ENCODE measurements at places on chromosomes 2 and 18.

GRCh38 chr2:68809324-68810240, 61.6 kb downstream of the BMP10 start:
- DNase-seq, result no peak

DNA sequence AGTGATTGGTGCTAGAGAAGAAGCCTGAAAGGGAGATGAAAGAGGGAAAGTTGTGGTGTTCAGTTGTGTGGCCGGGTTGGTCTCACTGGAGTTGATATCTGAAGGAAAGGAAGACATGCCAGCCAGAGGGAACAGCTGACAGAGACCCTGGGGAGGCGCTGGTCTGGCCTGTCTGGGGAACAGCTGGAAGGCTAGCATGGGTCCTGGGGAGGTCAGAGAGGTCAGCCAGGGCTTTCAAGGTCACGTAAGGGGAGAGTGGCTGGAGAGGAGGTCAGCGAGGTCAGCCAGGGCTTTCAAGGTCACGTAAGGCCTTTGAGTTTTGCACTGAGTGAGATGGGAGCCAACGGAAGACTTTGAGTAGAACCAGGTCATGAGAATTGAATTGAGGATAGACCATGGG, 11.0 kb downstream of the DYSF start:
- no peak for DNase-seq

GRCh38 chr2:204871231-204871953, 326.1 kb downstream of the PARD3B start:
- DNase-seq, result peak; percentile 66

DNA sequence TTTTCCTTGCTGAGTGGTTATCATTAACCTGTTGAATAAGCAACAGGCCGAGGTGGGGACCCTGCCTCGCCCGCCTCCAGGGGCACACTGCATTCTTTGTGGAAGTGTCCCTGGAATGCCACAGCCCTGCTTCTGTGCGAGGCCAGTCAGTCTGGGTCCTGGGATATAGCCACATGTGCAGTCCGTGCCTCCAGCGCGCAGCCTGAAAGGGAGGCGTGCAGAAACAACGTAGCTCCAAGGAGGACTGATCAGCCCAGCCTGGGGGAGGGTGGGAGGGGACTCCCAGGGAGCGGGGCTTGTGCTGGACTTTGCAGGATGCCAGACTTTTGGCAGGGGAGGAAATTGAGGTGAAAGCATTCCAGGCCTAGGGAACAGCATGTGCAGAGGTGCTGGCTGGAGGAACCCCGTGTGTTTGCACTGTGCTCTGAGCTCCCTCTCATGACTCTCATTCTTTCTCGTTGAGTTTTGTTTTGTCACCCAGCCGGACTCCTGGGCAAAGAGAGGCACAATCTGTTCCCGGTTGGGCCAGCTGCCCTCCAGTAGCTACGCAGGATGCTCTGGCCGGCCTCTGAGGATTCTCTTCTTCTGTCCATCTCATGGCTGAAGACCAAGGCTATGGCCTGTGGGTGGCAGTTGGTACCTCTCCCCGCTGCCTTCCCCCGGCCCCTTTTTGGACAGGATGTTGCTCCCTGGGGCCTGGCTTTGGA, 39.7 kb downstream of the HPCAL1 start:
- no peak for DNase-seq

DNA sequence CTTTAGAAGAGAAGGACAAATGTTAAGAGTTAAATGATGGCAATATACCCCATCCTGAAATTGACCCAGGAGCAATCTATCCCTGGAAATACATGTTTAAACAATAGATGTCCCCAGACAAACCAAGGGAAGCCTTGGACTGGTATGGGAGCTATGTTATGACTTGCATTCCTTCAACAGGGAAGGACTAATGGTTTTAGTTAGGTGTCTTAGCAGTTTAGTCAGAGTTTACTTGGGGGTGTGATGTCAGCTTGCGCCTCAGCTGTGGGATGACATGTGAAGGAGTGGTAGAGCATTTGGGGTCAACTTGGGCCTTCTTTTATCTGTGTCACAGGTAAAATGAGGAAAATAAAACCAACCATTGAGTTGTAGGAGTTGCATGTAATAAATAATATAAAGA, 36.8 kb downstream of the SPC25 start:
- no peak for DNase-seq

DNA sequence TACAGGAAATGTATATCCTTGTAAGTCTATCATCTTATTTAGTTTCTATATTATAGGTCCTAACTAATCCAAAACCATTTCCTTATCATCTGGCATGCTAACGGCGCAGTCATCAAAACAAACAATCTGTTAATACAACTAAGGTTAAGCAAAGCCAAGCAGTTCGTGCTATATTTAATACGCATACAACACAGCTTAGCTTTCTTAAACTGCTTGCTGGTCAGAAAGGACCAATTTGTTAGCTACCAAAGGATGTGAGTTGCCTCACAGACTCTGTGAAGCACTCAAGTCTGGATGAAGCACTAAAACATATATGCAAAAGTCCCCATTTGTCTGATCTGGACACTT, 67.0 kb downstream of the ZEB2 start:
- no peak for DNase-seq

- DNase-seq, result no peak
These were observed 115.2 kb downstream of the ACVR1 start for GRCh38 chr2:157760949-157761348.

DNA sequence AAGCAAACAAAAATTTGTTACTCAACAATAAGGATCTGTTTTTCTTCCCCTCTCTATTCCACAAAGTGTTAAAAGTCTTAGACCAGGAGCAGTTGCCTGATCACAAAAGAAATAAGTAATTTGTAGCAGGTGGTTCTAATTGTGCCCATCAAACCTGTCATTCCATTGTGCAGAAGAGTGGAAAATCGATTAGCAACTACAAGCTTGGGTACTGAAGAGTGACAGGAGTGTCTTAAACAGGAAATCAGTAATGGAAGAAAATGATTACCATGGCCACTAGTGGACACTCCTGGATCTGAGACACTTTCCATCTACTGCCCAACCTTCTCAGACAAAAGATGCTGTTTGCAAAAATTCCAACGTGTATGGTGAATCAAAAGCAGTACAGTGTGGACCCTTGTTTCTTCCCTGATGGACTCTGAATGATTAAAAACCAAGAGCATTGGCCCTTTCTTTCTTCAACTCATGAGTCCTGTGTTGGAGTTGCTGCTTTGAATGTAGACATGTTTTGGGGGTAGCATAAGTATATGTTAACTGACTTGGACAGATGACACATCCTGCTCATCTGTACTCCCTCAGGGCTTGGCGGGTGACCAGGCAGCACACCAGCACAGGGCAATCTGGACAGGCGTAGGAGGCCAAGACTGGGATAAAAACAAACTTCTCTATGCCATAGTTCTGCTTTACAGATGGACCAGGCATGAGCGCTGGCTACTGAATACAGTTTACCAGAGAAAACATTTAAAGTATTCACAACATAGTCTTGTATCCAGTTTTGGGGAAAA, 51.9 kb downstream of the PLA2R1 start:
- no peak for DNase-seq

DNA sequence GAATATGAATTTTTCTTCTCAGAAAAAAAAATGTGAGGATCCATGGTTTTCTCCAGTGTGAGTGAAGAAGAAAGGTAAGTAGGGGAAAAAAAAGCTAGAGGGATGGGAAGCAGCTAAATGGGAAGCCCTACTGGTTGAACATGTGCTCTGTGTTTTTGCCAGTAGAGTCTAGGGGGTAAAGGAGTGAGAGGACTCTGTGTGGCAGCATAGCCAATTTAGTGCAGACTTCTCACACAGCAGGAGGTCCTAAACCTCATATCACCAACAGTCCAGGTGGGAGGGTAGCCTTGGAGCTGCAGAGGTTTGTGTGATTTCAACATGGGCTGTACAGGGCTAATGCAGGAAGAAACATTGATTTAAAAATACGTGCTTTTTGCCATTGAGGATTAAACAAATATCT, 334.5 kb upstream of the SPHKAP start:
- DNase-seq, result no peak

DNA sequence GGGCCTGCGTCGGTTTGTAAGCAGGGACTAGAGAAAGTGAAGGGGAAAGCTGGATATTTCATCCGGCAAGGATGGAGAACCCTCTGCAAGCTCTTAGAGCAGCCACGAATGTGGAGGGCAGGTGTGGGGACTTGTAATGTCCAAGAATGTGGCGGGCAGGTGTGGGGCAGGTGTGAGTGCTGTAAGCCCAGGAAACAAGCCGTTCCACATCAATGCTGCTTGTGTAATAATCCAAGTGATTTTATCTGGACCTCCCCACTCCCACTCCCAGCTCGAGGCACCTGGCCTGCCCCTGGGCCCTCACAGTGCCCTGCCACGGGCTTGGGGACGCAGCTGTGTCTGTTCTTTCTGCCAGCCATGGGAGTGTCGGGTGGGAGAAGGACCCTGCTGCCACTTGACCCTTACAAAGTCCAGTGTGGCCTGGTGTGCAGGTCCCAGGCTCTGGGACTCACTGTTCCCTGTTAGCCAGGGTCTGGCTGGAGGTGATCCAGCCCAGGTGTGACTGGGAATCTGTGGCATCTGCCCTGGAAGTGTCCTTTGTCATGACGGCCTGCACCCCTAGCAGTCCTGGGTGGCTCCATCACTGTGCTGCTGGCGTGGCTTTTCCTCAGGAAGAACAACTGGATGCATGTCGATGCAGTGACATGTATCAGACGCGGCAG, 42.8 kb downstream of the SOX11 start:
- no peak for DNase-seq

- no peak for DNase-seq
These were observed 33.5 kb downstream of the ZNF532 start for GRCh38 chr18:58898010-58898799.

DNA sequence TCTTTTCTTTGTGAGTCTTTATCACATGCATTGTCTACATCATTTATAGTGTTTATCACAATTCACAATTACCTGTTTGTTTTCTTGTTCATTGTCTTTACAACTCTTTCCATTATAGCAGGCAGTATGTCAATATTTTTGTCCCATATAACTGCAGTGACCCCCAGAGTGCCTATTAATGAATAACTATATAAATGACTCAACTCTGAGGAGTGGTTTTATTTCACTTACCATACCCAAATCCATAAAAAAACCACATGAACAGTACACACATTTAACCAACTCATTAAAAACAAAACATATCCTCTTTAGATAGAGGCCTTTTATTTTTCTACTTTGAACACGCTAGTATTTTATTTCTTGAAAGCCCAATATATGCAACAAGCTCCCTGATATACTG, 1419.1 kb upstream of the NXPH2 start:
- no peak for DNase-seq

Measured in cardiac muscle cell (in vitro differentiated cells and primary cell).